ENCODE measurements at places on chromosomes 5 and 9. TPM values are rescaled to one million over a fixed set of nuclear protein-coding genes. Genes with fewer than 3 reads are reported as not detected.

Gene INSL6
- not detected for total RNA-seq

Gene TSSK1B
- not detected for total RNA-seq

Gene TAF11L10
- total RNA-seq: not detected

Gene ALDOB
- 0.22 TPM for total RNA-seq

Gene ZNF354B
- 10.8 TPM for total RNA-seq

Gene FNBP1
- 79.2 TPM for total RNA-seq

All from dermis lymphatic vessel endothelial cell (primary cell).